Heart left ventricle (tissue), 16 donors: ENCODE measurements at places on chromosomes 16 and 17. TPM values are rescaled to one million over a fixed set of nuclear protein-coding genes. Genes with fewer than 3 reads are reported as not detected.

DNA sequence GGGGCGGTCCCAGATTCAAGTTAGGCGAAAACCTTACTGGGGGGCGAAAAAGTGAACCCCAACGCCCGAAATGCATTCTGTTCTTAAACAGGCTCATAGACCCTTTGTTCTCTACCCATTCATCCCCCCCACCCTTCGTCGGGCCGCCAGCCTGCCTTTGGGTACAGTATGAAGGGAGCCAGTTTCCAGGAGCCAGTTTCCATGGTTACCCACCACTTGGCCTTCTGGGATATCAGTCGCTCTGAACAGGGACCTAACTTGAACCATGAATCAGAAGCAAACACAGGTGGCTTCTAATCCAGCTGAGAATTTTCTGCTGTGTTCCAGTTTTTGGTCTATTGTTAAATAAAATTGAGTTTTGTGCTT is 532 bp downstream of the DHX40 start:
- DNase-seq: peak; percentile 36

- DNase-seq: no peak
These were observed 41.6 kb downstream of the FZD2 start for GRCh38 chr17:44598932-44599297.

- no peak for DNase-seq
These were observed 13.8 kb downstream of the NETO2 start for GRCh38 chr16:47129755-47130435.

DNA sequence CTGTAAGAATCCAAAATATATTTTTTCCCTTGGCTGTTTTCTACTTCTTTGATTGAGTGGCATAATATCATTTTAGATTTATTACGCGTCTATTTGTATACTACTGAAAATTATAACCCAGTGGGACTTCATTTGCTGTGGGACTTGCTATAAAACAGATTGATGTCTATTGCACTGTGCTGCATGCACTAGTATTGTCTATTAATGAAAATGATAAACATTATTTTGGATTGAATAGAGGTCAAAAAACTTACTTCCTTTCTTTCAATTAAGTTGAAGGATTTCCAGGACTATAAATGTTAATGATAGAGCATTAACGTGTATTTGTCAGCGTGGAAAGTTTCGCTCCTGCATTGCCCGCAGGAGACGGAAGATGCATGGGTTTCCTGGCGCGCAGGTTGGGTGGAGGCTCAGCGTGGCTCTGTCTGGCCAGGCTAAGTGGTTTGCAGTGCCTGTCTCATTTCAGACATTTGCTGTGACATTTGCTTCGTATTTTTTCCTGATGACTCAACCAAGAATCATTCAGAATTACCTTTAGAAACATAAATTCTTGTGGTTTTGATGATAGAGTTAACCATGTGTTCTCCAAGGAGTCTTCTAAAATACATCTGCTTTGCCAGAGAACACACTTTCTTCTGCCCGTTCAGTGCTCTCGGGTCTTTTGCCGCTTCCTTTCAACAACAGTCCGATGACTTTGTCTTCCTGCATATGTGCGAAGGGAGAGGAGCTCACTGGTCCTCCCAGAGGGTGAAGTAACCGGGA is 216.7 kb downstream of the RPTOR start:
- no peak for DNase-seq

- DNase-seq: no peak
These were observed 2.7 kb upstream of the NFE2L1 start for GRCh38 chr17:48045316-48046001.

GRCh38 chr16:84597931-84598351 is 19.9 kb downstream of the COTL1 start:
- no peak for DNase-seq

- DNase-seq: no peak
These were observed 12.1 kb upstream of the RCVRN start for GRCh38 chr17:9917131-9917530.

GRCh38 chr16:55690841-55691240 is 35.1 kb downstream of the SLC6A2 start:
- DNase-seq: no peak

- no peak for DNase-seq
These were observed 23.4 kb downstream of the LPCAT2 start for GRCh38 chr16:55532227-55532626.

DNA sequence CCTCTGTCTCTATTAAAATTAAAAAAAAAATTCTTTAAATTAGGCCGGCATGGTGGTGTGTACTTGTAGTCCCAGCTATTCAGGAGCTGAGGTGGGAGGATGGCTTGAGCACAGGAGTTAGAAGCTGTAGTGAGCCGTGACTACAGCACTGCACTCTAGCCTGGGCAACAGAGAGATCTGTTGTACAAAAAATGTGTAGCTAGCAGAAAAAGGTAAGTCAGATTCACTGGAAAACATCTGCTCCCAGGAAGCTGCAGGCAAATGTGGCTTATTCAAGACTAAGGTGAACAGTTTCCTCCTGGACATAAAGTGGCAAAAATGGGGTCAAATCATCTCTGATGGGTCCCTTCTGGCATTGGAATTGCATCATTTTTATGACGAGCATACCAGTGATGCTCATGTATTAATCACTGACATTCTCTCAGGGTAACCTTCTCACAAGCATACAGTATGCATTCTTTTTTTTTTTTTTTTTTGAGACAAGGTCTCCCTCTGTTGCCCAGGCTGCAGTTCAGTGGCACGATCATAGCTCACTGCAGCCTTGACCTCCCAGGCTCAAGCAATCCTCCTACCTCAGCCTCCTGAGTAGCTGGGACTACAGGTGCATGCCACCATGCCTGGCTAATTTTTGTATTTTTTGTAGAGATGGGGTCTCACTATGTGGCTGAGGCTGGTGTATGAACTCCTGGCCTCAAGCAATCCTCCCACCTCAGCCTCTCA is 48.7 kb downstream of the CPPED1 start:
- no peak for DNase-seq

- DNase-seq: no peak
These were observed 193.2 kb upstream of the TNRC6C start for GRCh38 chr17:77765292-77765691.

DNA sequence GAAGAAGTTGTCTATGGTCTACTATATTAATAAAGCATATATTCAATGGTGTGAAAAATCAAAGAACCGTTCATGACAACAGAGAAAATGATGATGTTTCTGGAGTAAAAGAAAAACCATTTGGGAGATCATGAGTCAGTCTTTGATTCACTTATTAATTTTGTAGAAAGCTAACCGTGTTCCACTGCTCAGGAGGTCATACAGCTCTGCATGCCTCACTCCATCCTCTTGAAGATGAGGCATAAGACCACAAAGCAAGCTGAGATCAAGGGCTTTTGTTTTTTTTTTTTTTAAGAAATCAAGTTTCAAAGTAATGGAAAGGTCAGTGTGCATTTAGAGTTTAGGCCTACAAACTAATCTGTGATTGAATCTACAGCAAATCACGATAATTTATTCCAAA is 206.4 kb downstream of the CEP112 start:
- DNase-seq: no peak

DNA sequence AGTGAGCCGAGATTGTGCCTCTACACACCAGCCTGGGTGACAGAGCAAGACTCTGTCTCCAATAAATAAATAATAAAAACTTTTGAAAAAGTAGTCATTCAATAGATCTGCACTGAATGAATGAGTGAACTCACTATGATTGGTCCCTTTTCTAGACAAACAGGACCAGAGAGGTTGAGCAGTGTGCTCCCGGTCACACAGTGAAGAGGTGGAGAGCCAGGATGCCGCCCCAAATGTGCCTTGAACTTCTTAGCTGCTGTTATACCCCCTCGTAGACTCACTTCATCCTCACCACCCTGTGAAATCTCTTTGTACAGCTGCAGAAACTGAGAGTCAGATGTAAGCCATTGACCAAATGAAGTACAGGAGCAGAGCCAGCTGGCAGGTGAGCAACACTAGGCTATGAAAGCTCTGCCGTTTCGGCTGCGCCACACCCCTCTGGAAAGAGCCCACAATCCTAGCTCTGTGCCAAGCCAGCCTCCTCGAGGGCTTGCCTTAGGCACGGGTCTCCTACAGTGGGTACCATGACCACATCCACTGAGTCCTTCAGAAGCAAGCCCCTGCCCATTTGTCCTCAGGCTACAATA is 7.8 kb upstream of the KIAA0513 start:
- DNase-seq: no peak

DNA sequence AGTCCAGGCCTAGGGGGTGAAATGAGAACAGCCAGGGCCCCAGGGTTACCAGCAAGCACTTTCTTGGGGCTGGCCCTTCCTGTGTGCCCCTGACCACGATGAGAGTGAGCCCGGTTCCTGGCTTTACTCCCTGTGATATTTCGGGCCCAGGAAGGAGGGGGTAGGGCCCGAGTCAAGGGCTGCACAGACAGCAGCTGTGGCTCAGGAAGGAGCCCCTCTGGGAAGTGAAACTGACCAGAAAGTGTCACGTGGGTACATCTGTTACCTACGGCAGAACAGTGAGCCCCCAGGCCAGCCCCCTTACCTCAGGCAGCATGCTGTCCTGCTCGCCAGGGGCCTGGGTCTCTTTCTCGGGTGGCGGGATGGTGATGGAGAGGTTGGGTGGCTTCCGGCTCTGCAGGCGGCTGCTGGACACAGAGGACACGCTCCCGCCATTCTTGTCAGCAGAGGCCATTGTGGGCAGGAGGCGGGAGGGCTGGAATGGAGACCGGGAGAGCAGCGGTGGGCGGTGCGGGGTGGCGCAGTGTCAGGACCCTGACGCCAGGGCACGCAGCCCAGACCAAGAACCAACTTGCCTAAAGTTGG is 13.8 kb downstream of the AANAT start:
- DNase-seq: no peak

- DNase-seq: peak; percentile 77
These were observed 13.0 kb downstream of the CDH13 start for GRCh38 chr16:82639666-82640336.

DNA sequence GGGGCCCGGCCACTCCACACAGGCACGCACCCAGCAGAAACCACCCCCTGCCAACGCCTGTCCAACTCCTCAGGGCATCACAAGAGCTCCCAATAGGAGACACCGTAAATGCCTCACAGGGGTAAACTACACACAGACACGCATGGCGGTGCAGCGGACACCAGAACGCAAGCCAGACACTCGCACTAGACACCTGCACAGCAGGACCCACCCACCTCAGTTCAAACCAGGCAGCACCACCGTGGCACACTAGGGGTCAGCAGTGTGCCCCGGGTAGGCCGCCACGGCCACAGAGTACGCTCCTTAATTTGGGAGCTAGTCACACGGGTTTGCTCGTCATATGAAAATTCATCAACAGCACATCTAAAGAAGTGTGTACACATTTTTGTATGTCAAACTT is 3.4 kb downstream of the SLC38A10 start:
- peak; percentile 71 for DNase-seq

Gene SEPTIN12
- not detected for total RNA-seq

Gene NQO1
- total RNA-seq: 11.4 TPM
